ENCODE measurements at places on chromosomes 13 and 19. TPM values are rescaled to one million over a fixed set of nuclear protein-coding genes. Genes with fewer than 3 reads are reported as not detected.
A peak's percentile ranks its signal among the peaks of the same experiment; 100 is the strongest.

Gene ZNF296
- total RNA-seq: 8.8 TPM

Gene ZNF284
- 0.24 TPM for total RNA-seq

DNA sequence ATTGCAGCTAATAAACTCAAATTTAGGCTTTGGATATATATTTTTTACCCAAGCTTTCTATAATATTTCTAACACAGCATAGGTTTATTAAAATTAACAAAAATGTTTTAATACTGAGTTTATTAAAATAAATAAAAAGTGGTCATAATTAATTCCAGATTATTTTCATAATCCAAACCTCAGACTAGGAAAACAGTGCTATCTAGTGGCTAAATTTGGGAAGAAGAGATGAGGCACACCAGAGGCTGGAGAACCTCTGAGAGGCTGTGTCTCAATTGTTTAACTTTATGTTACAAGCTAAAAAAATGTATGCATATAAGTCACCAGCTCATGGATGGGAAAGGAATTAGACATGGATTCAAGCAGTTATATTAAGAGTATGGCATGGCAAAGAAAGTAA lies 392.5 kb downstream of the DIAPH3 start:
- H3K4me3 ChIP-seq: no peak overlapping the region
- DNase-seq: peak; percentile 11
- no peak overlapping the region for H3K27ac ChIP-seq
- no peaks in the 10 kb centered on the region for H3K4me1 ChIP-seq
- H3K36me3 ChIP-seq: no peaks in the 10 kb centered on the region

DNA sequence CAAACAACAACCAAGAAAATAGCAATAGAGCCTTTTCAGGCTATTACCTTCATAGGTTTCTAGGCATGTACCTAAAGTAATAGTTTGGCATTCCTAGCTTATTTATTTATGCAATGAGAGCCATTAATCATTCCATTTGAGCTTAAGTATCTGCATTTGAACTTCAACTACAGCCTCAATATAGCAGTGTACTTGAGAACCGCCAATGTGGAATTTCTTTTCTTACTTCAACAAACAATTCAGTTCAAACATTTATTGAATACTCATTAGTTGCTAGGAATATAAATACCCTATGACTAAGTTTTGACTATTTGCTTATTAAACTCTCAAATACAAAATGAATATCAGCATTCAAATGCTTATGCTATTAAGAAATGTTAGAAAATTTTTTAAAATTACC lies 38.0 kb upstream of the FREM2 start:
- H3K27ac ChIP-seq: no peak overlapping the region
- no peaks in the 10 kb centered on the region for H3K4me1 ChIP-seq
- H3K27me3 ChIP-seq: no peaks in the 10 kb centered on the region
- no peaks in the 10 kb centered on the region for H3K36me3 ChIP-seq
- DNase-seq: no peak

GRCh38 chr19:49335071-49335783 lies at the start of gene CD37:
Gene CD37, plus strand, starts transcription at chr19:49335406. Its CDS starts 135 bp downstream, at chr19:49335541.
- peak; percentile 60 for DNase-seq
- peak within 1 kb of the TSS; percentile 27 for H3K4me3 ChIP-seq
- peak within 1 kb of the TSS; percentile 70 for H3K27ac ChIP-seq
- peaks cover 39% of the 10 kb centered on the region for H3K4me1 ChIP-seq
- 0 out of 3 replicates have a peak, but pooled peaks cover 2% of the 10 kb centered on the region for H3K36me3 ChIP-seq

DNA sequence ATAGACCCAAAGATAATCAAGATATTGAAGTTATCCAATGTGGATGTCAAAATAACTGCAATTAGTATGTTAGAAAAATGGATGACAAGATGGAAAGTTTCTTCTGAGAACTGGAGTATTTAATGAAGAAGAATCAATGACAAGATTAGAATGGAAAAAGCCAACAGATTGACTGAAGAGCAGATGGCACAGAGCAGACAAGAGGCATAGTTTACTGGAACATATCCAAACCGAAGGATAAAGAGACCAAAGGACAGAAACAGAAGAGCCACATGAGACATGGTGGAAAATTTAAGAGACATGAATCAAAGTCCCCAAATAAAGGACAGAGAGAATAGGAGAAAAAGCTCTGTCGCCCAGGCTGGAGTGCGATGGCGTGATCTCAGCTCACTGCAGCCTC lies 89.6 kb upstream of the RXFP2 start:
- no peak overlapping the region for H3K27ac ChIP-seq
- H3K27me3 ChIP-seq: no peaks in the 10 kb centered on the region
- H3K36me3 ChIP-seq: no peaks in the 10 kb centered on the region
- DNase-seq: no peak

DNA sequence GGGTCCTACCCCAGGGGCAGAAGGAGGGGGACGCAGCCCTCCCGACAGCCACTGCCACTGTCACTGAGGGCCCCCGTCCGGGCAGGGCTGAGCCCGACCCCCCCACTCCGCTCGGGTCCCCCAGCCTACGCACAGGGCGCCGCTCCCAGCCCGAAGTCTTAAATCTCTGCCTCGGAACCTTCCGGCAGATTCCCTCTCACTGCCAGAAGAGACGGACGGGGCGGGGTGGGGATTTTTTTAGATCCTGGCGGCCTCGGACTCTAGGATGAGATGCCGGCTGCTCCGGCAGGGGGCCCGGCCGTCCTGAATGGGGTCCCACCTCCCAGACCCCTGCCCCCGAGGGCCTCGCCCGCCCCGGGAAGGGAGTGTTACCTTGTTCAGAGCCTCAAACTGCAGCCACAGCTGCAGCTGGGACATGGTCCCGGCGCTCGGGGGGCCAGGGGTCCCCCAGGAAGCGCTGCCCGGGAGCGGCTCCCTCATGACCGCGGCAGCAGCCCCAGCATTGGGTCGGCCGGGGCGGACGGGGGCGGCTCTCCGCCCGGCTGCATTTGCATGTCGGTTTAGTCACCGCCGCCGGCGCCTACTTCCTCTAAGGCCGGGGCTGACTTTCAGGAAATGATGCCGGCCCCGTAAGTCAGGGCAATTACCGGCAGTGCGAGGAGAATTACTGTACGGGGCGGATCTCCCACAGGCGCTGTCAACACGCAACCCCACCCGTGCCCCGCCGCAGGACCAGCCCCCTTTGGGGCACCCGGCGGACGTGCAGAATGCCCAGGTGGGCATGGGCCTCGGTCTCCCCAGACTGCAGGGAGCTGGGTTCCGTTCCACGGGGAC lies 28.1 kb downstream of the GPX4 start:
- peaks cover 14% of the 10 kb centered on the region for H3K36me3 ChIP-seq
- peak overlapping the region; percentile 80 for H3K27ac ChIP-seq
- H3K27me3 ChIP-seq: no peaks in the 10 kb centered on the region
- peaks cover 75% of the 10 kb centered on the region for H3K4me1 ChIP-seq
- peak overlapping the region; percentile 39 for H3K4me3 ChIP-seq
- peak; percentile 53 for DNase-seq

- no peak for DNase-seq
- no peak overlapping the region for H3K4me3 ChIP-seq
- H3K27me3 ChIP-seq: no peaks in the 10 kb centered on the region
- H3K4me1 ChIP-seq: no peaks in the 10 kb centered on the region
- H3K36me3 ChIP-seq: no peaks in the 10 kb centered on the region
Observed at GRCh38 chr13:31105020-31105795, 56.5 kb downstream of the HSPH1 start.

GRCh38 chr13:113410472-113411201 lies 42.7 kb downstream of the ADPRHL1 start:
- no peak for DNase-seq
- no peak overlapping the region for H3K27ac ChIP-seq
- no peaks in the 10 kb centered on the region for H3K36me3 ChIP-seq
- peaks cover 60% of the 10 kb centered on the region for H3K27me3 ChIP-seq

DNA sequence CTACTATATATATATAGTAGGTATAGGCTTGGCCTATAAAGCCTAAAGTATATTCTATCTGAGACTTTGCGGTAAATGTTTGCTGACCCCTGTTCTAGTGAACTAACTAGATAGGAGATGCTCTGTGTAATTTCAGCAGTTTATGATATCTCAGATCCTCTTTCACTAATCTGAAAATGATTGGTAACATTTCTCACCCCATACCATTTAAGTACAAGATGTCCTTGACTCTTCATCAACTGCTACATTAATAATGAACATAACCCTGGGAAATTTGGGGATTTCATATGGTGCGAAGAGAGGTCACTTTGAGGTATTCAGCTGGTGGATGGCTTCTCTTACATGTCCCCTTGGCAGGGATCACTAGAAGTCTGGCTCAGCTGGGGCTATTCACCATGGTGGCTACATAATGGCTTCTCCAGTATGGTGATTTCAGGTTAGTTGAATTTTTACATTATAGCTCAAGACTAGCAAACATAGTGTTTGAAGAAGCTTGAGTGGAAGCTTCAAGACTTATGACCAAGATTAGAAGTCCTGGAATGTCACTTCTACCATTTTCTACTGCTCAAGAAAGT lies 103.6 kb upstream of the MYCBP2 start:
- DNase-seq: no peak
- H3K36me3 ChIP-seq: no peaks in the 10 kb centered on the region
- no peak overlapping the region for H3K4me3 ChIP-seq
- no peaks in the 10 kb centered on the region for H3K4me1 ChIP-seq

Measured in K562 (cell line).